ENCODE measurements at places on chromosomes 2 and 18.

DNA sequence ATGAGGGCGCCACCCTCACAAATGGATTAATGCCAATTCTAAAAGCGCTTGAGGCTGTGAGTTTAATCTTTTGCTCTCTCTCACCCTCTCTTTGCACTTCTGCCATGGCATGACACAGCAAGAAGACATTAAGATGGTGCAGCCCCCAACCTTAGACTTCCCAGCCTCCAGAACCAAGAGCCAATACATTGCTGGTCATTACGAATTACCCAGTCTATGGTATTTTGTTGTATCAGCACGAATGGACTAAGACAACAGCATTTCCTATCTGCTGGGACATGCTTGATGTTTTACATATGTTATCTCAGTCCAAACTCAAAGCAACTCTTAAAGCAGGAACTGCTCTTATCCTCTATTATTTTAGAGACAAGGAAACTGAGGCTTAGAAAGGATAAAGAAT, 222.9 kb downstream of the STK39 start:
- DNase-seq, result no peak

DNA sequence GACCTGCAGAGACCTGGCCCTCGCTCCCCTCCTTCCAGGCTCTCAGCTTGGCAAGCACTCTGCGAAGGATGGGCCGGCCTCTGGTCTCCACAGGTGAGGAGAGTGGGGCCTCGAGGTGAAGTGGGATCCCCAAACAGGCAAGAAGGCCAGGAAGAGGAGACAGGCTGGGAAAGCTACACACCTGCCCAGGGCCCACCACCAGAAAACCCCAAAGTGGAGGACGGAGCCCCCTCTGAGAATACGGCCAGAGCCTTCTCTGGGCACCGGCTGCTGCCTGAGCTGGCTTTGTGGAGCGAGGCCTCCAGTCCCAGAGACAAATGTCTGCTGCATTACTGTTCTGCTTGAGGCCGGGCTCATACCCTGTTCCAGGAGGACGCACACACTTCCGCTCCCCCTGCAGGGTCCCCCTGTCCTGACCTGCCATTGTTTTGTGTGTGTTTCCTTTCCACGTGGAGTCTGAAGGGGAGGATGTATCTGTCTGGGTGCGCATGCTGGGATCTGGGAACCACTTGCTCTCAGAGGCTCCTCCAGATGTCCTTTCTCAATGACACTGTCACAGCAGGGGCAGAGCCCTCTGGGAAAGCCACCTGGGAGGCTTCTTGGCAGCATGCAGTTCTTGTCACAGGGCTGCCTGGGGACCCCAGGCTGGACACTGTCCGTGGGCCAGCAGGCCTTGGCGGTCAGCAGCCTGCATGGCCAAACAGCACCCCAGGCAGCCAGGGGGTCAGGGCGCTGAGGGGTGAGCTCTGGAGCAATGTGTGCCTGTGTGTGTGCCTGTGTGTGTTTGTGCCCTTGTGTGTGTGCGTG, 20.8 kb downstream of the KCNF1 start:
- DNase-seq, result no peak

- no peak for DNase-seq
Measured at GRCh38 chr2:10229462-10230099, 73.1 kb upstream of the HPCAL1 start.

DNA sequence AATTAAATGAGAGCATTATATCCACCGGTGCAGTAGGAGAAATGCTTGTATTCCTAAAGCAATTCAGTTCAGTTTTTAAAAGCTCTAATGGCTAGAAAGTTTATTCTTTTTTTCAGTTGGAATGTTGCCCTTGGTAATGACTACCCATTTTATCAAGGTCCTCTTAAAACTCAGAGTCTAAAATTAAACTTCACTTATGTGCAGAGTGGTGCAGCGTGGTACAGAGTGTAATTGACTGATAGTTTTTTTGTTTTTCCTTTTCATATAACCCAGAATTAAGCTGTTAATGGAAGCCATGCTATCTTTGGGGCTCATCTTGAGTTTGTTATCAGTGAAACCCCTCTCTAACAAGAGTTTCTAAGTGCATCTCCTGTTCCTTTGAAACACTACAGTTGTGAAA, 21.4 kb downstream of the NCOA1 start:
- DNase-seq, result no peak

DNA sequence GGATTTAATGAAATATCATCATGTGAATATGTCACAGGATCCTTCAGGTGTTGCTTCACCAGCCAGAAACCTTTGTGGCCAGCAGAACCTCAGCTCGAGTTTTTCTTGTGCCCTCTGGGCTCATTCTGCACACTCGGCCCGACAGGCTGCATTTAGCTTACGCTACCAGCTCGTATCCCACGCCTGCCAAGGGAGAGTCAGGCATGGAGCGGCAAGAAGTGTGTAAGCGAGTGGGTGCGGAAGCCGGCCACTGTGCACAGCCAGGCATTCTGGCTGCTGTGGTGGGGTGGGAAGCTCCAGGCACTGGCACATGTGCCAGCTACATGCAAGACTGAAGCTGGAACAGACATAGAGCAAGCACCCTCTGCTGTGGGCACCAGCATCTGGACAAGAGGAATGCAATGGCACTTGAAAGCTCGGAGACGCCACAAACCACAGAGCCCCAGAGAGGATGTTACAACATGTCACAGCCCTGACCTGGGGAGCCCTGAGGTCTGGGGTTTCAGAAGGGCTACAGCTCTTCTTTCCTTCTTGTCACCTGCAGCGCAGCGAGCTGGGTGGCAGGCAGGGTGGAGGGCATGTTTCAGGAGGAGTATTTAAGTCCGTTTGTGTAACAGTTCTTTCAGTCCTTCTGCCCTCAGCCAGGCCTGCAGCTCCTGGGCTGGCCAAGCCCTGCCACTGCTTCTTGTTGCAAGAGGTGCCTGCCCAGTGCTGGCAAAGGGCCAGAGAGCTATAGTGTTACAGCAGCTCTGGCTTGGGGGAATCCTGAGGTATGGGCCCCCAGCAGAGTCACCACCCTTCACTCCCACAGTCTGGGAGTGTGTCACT, 257.3 kb upstream of the HNMT start:
- DNase-seq, result no peak

DNA sequence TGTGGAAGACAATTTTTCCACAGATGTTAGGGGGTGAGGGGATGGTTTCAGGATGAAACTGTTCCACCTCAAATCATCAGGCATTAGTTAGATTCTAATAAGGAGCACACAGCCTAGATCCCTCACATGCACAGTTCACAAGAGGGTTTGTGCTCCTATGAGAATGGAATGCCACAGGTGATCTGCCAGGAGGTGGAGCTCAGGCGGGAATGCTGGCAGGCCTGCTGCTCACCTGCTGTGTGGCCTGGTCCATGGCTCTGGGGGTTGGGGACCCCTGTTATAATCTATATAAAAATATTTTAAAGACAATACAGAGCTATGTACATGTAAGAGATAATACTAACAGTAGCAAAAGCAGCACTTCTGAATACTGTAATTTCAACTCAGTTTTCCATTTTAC, 19.2 kb downstream of the CWC22 start:
- DNase-seq, result no peak

- no peak for DNase-seq
Measured at GRCh38 chr2:207252416-207252815, 86.7 kb upstream of the KLF7 start.

- DNase-seq, result no peak
Measured at GRCh38 chr2:79253243-79253774, 93.8 kb upstream of the REG3A start.

GRCh38 chr18:77077941-77078689, 54.5 kb downstream of the MBP start:
- no peak for DNase-seq

- DNase-seq, result no peak
Measured at GRCh38 chr18:39990540-39990939, 1964.5 kb upstream of the PIK3C3 start.

DNA sequence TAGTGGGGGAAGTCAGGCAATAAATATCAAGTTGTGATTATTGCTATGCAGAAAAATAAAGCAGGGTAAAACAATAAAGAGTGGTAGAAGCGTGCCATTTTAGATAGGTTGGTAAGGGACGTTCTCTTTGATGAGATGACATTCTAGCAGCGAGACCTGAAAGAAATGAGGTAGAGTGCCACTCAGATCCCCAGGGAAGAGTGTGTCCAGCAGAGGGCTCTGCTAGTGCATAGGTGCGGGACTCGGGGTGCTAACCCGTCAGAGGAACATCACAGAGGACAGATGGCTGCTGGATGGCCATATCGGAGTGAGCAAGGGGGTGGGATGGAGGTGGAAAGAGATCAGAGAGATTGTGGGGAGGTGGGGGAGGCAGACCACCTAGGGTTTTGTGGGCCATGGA, 16.3 kb upstream of the GTF2A1L start:
- DNase-seq, result no peak

DNA sequence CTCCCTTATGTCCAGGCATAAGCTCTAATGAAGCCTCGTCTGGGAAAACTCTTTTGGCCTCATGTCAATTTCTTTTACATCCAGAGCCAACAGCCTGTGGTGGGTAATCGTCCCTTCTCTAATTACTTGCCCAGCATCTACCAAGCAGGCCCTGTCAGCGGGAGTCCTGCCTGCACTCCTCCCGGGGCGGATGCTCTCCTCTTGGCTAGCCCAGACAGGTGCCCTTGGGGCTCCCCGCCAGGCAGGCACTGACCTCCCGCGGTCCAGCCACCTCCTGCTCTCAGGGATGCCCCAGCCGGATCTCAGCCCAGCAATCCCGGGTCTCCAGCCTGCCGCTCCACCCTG, 74.2 kb downstream of the NCAPH start:
- no peak for DNase-seq

GRCh38 chr2:14516844-14517243, 115.7 kb upstream of the LRATD1 start:
- DNase-seq, result no peak

DNA sequence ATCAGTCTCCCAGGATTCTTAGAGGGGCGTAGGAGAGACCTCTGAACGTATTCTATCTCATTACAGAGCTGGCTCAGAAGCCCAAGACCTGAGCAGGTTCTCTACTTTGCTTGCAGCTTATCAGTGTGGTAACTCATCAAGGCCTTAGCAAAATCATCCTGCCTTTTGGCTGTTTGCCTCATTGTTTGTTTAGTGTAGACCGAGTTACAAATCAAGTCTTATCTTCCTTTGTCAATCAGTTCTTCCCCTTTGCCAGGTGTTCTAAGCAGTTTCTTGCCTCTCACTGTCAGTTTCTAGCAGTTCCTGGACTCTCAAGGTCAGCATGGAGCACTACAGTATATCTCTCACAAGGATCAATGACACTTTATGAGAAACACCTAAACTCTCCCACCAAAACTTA, 30.9 kb upstream of the NAB1 start:
- no peak for DNase-seq

DNA sequence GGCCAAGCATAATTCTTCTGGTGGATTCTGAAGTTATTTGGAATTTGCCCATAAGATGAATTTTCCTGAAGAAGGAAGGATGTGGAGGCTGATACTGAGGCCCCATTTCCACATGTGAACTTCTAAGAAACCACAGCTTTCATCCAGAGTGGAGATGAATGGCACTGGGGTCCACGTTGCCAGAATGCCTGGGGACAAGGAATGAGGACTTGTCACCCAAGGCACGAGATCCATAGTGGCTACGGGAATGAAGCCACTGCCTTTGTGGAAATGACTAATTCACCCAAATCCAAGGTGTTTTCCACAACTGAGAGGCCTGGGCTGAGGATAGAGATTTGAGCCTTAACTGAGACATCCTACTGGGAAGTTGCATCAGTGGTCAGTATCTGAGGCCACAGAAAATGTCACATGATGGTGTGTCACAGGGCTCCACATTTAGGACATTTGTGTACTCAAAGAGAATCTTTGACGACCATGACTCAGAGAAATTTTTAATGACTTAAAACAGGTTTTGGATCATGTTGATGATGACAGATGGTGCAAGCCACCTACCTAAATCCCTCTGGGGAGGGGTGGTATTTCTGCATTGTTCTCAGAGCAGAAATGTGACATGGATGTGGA, 286.1 kb downstream of the SOX11 start:
- DNase-seq, result no peak

DNA sequence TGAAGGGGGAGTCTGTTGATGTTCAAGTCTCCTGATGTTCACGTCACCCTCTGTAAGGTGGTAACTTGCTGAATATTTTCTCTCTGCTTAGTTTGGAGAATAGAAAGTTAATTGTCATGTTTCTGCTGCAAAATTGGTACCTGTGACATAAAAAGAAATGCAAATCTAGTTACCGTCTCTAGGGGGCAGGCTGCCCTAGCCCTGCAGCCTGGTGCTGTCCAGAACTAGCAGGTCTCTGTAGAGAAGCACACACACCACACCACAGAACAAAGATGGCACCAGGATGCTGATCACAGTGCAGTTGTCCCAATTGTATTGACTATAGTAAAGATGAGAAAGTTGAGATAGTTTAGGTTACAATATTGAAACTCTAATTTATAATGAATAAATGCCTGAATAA, 47.0 kb downstream of the SLC9A4 start:
- DNase-seq, result no peak

DNA sequence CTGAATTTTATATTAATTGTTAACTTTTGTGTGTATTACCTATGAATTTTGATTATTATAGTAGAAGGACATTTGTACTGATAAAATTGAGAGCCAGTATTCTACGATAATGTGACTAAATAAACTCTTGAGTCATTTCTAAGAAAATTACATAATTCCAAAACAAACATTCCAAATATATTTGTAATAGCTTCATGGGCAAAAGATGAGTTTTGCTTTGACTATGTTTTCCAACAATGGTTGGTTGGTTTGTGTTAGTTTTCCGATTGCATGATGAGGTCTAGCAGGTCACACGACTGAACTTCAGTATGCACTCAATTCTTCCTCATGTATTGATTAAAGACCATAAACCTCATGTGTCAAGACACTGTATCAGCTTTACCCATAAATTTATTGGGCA, 71.7 kb upstream of the WDR75 start:
- DNase-seq, result no peak

GRCh38 chr2:164621764-164622105, 453 bp upstream of the GRB14 start:
- DNase-seq, result no peak

- no peak for DNase-seq
Measured at GRCh38 chr2:156883804-156884203, 373.7 kb upstream of the GALNT5 start.

GRCh38 chr2:224638301-224638823, 53.2 kb upstream of the CUL3 start:
- no peak for DNase-seq

DNA sequence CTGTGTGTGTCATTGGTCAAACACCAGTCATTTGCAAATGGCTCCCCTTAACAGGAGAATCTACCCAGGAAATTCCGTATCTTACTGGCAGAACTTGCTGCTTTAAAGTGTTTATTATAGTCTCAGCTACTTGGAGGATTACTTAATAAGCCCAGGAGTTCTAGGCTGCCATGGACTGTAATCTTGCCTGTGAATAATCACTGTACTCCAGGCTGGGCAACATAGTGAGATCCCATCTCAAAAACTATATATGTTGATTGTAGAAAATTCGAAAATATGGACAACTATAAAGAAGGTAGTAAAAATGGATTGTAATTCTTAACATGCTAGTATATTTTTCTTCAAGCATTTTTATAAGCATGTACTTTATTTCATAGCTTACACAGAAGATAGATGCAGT, 4.5 kb downstream of the ATIC start:
- no peak for DNase-seq

- DNase-seq, result no peak
Measured at GRCh38 chr2:66585587-66585986, 150.7 kb downstream of the MEIS1 start.

GRCh38 chr2:235864733-235865515, 303.3 kb downstream of the GBX2 start:
- DNase-seq, result no peak

- DNase-seq, result no peak
Measured at GRCh38 chr2:209383212-209383611, 40.6 kb upstream of the MAP2 start.

All from CD8-positive, alpha-beta T cell (primary cell).